Kidney tubule cell (primary cell): ENCODE measurements at places on chromosomes 3 and 15.

DNA sequence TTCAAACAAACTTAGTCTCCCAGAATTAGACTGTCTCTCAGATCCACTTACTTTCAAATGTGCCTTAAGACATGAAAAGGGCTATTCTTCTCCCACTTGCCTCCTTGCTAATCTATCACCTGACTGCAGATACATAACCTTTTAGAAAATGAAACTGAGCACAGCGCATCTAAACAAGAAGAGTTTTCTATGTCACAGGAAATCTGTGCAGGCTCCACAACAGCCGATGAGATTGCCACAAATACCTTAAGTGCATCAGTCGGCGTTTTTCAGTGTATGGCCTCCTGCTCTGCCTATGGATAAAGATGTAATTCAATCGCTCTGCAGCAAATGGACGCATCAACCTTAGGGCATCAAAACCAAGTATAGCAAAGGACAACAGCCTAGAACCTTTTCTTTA lies 544.2 kb downstream of the FOXP1 start:
- DNase-seq: no peak

DNA sequence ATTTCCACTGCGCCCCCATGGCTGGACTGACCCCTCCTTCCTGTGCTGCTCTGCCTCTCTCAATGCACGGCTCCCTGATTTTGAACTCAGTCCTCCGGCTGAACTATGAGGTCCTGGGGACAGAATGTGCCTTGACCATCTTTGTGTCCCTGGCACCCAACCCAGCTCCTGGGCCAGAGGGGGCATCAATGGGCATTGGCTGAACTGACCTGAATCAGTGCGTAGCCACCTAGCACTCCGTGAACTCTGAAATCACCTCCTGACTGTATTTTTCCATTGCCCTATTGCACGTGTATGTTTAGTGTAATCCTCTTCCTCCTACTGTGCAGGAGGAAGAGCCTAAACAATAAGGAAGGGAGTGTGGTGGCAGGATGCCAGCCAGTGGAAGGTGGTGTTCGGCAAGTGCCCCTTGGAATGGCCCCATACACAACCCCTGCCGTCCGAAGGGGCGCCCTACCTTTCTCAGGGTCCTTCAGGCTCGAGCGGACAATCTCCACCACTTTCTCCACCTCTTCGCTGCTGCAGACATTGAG lies 33.5 kb downstream of the BDH1 start:
- DNase-seq: no peak

DNA sequence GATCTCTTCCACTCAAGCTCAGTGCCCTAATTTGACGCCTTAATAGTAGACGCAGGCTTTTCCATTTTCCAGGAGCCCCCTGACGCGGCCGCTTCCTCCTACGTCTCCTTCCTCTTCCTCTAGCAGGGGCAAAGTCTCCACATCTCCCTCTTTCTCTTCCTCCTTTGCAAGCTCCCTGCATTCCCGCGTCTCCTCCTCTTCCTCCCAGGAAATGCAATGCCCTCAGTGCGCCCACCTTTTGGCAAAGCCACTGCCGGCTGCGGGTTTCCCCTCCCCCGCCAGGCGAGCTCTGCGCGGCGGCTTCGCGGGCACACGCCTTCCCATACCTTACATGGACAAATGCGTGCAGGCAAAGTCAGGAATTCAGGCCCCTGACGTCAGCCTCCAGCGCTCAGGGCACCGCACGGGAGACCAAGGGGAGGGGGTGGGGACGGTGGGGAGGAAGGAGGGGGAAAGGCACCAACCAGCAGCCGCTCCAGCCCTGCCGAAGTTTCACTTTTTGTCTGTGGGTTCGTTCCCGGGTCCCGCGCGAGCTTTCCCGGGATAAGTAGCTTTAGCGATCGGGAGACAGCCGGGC lies 432 bp upstream of the LPP start:
- peak; percentile 95 for DNase-seq

DNA sequence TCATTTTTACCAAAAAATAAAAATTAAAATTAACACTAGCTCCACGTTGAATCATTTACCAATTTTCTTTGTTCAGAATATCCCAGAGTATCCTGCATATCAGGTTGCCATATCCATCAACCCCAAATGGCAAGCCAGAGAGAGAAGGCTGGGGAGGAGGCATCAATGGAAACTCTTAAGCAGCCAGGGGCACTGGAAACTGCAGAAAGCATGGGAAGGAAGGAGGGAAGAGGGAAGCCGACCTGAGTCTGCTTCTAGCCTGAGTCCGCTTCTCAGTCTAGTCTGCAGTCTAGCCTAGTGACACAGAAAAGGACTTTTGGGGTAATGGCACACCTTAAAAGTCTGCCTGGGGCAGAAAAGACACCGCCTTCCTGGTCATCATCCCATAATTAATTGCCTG lies 1.6 kb upstream of the MTHFS start:
- DNase-seq: no peak

- DNase-seq: no peak
Measured at GRCh38 chr3:32835961-32836360, 18.2 kb downstream of the TRIM71 start.

DNA sequence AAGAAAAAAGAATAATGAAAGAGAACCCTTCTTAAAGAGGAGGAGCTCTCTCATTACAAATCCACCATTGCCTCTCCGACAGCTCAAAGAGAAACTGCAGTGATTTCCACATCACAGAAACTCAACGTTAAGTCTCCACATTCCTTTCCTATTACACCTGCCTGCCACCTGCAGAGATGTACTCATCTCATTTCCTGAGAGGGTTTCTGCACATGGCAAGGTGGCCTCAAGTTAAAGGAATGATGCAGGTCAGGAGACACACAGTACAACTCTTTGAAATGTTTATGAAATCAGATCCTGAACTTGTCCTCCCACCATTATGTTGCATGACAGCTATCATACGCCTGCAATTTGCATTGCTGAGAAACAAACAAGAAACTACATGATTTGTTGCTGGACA lies 458.4 kb upstream of the ADAMTS9 start:
- DNase-seq: peak; percentile 99

DNA sequence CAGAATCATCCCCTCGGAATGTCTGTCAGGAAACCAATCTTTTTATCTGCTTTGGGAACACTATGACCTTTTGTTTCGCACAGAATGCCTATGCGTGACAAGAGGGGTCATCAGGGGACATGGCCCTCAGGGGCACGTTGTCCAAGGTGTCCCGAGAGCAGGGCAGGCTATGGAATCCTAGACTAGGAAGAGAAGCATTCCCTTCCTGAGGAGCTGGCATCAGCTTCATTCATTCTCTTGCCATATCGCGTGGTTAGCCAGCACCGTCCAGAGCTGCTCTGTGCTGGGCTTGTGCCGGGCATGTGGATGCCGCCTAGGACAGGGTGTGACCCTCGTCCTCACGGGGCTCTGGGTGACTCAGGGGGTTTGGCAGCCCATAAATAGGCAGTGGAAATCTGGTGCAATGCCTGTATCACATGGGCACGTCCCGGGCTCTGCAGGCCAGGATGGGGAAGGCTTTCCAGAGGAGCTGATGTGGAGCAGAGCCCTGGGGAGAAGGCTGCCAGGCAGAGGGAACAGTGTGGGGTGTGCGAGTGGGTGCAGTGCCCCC lies 117.8 kb downstream of the TMEM266 start:
- no peak for DNase-seq

DNA sequence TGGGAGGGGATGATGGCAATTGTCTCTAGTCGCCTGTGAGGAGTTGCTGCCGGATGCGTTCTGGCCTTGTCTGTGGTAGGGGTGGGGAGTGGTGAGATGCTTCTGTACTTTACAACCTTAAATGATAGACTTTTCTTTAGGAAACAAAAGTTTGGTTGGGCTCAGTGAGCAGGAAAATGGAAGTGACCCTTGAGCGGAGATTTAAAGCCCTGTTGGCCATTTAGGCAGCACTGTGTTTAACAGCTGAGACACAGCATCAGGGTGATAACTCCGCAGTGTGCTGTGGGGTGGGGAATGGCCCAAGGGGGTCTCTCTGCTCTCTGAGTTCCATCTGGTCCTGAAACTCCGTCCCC lies 36.6 kb downstream of the SPSB4 start:
- no peak for DNase-seq

- no peak for DNase-seq
Measured at GRCh38 chr15:100785181-100786138, 94.2 kb upstream of the ALDH1A3 start.

DNA sequence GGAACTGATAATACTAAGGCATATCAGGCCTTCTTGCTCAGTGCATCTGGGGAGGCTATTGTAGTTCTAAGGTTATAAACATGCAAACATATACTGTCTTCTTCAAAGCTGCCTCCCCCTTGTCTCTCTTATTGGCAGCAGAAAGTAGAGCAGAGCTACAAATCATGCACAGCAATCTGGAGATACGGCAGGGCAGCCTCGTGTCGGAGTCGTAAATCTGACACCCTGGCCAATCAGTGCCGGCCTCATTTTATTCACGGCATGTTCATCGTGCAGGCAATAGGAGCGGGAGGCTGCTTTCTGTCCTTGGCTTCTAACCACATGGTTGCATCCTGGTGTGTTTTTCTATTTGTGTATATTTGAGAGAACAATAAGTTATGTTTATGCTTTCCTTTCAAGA lies 300.2 kb upstream of the CNTN6 start:
- DNase-seq: no peak
